ENCODE measurements at places on chromosomes 6 and 20.

- no peak for DNase-seq
These were observed 4.4 kb downstream of the APMAP start for GRCh38 chr20:24987873-24988835.

DNA sequence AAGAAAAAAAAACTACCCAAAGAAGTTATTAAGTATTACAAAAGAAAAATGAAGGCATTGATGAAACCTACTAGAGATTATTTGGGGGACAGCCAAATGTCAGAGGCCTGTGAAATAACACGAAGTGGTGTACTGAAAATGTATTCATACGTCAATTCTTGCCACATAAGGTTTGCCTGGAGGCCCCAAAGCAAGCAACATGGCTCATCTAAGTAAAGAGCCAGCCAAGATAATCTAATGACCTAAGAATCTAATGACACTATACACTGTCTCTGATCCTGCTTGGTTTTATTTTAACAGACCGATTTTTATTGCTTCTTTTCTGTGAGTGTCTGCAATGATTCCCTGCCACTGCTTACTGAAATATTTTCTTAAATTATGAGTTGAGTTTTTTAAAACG, 34.7 kb downstream of the FILIP1 start:
- DNase-seq: no peak

DNA sequence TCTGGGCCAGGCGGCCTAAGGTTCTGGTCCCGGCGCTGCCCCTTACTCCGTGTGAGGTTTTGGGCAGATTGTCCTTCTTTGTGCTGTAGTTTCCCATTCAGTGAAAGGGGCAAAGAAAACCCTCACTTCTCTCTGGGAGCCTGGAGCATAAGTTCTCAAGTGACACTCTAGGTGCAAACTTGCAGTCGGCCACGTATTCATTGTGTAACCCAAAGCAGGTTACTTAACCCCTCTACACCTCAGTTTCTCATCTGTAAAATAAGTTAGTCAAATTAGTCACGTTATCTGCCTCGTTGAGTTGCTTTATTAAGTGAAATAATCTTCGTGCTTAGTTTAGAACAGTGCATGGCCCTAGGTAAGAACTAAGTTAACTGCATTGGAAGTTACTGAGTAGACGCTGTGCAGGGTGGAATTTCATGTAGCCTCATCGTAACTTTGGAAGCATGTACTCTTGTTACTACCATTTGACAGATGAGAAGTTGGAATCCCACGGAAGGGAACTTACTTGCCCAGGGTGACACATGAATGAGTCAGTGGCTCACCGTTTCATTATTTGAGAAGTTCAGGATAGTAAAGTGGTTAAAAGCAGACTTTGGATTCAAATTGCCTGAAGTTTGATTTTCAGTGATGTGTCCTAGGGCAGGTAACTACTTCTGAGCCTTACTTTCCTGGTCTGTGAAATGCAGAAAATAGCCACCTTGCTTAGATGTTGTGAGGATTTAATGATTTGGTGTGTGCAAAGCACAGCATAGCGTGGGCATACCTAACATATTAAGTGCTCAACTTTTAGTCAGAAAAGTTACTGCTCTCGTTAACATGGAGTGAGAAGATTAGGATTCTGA, 556 bp upstream of the MROH8 start:
- DNase-seq: peak; percentile 22

GRCh38 chr6:32703347-32703746, 36.9 kb upstream of the HLA-DQB1 start:
- no peak for DNase-seq

- DNase-seq: no peak
These were observed 49.6 kb upstream of the PTPRK start for GRCh38 chr6:128569732-128570679.

- peak; percentile 52 for DNase-seq
These were observed 8.9 kb upstream of the AHI1 start for GRCh38 chr6:135506270-135506997.

- DNase-seq: no peak
These were observed 10.2 kb downstream of the MYO6 start for GRCh38 chr6:75759207-75759606.

GRCh38 chr6:18022398-18023231, 35.2 kb upstream of the KIF13A start:
- peak; percentile 62 for DNase-seq

- DNase-seq: peak; percentile 87
These were observed 91.3 kb downstream of the FRK start for GRCh38 chr6:115969207-115969929.

DNA sequence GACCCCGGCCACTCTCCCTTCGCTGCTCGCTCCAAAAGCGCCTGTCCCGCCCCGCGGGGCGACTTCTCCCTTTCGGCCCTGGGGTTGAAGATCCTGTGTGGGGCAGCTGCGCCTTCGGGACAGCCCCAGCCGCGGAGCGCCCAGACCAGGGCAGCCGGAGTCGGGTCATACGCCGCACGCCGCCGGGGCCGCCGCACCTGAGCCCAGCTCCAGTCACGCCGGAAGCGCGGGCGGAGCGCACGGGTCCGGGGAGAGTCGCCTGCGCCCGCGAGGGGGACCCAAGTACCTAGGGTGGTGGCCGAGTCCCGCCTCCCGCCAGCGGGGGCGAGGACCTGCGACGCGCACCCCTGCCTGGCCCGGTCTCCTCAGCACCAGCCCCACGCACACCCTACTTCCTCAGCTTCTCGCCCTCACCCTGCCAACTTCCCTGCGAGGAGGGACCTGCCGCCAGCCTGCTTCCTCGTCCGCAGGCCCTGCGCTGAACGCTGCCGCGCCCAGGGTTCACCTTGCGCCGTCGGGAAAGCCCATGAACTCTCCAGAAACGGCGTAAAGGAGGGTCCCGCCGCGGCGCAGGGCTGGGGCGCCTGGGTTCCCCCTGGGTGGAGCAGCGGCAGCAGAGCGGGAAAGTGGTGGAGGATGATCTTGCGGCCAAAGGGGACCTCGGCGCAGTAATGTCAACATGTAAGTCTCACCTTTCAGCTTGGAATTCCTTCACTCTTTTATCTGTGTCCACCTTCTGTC, at the start of gene ADGRG6:
TSS of gene ADGRG6 (plus strand) at position 357 of the 741 bp plus-strand sequence. CDS start at position 680, 323 bp downstream.
- no peak for DNase-seq

- DNase-seq: no peak
These were observed 23.3 kb downstream of the C20orf173 start for GRCh38 chr20:35506179-35506578.

- no peak for DNase-seq
These were observed 56.5 kb downstream of the CD40 start for GRCh38 chr20:46174469-46175126.

GRCh38 chr6:4687989-4688947, 87.9 kb upstream of the CDYL start:
- DNase-seq: no peak

- no peak for DNase-seq
These were observed 13.1 kb downstream of the NOX3 start for GRCh38 chr6:155442562-155442961.

DNA sequence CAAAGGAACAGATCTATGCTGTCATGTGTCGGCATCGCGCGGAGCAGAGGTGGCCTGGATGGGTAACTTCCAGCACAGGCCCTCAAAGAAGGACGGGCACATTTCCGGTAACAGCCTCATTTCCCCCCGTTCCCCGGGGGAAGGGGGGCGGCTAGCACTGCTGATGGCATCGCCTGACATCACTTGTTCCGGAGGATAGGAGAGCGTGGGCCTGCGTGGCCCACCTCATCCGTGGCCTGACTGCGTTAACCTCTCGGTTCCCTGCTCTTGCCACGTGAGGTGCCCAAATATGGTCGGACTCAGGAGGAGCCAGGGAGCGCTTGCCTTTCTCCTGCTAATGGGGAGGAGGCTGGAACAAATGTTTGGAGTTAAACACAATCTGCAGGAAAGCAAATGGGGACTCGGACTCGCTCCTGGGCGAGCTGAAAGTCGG, at the start of gene AKAP12:
TSS of gene AKAP12 (plus strand) at position 365 of the 433 bp plus-strand sequence. CDS start 596 bp downstream, outside the sequence.
- DNase-seq: no peak

DNA sequence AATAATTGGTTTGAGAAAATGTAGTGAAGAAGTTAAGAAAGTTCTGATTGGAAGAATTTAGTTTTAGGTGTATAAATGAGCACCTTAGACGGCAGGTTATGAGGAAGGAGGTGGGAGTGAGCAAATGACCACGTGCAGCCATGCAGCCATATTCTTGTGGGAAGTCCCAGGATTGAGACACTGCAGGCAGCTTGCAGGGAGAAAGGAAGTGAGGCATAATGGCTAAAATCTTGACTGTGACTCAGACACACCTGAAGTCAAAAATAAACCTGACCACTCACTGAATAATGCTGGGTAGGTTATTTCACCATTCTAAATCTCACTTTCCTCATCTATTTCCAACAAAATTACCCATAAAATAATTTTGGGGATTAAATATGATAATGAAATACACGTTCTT, 16.6 kb downstream of the DSE start:
- DNase-seq: no peak

DNA sequence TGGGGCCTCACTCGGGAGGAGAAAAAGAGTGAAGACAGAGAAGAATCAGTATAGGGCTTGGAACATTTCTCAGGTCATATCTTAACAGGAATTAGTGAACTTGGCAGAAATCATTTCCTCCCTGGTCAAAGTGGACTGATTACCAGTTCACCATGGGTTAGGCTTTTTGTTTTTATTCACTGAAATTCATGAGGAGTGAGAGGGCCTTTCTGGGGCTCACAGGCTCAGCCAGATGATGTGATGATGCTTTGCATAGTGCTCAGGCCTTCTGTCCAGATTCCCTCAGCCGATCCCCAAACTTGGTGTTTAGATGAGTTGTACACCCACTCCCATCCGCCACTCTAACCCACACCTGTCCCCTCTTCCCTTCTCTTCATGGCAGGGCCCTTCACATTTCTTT, 32.5 kb downstream of the SRSF3 start:
- DNase-seq: no peak

DNA sequence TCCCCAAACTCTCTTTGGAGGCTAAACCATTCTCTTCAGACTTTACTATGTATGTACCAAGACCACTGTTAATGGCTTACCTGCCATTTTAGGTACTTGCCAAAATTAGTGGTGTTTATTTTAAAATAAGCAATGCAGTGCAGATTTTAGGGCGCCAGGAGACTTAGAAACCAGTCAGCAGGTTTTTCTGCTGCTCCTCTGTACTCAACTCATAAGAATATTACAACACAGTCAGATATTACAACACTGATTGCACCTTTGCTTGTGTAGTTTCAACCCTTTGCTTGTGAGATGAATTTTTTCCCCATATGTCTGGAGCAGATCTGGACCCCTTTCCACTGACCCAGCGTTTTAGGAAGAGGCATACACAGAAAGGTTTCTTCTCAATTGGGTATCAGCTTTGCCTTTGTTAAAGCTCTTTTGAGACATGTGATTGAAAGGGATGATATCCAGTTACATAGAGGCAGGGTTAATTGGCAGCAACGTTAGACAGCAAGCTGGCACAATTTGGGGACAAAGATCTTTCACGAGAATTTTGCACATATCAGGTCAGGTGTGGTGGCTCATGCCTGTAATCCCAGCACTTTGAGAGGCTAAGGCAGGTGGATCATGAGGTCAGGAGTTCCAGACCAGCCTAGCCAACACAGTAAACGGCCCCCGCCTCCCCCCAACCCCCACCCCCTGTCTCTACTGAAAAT, 6.2 kb downstream of the TTPAL start:
- no peak for DNase-seq

DNA sequence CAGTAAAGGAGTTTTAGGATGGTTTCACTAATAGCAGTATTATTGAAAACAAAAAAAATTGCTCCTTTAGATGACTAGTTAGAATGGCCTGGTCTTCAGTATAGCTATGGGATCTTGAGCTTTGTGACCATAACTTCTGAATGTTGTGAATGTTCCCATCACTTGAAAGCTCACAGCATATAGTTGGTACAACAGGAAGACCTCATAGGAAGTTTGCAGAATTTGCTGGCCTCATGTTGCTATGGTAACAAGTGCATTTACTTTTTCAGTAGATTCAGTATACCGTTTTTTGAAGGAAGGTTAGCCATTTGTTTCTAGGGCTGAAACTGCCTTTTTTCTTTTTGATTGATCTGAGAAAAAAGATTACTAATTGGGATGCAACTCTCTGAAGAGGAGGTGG, 8.3 kb downstream of the PHF3 start:
- DNase-seq: no peak

- DNase-seq: no peak
These were observed 76.8 kb downstream of the SAMD5 start for GRCh38 chr6:147585256-147585655.

DNA sequence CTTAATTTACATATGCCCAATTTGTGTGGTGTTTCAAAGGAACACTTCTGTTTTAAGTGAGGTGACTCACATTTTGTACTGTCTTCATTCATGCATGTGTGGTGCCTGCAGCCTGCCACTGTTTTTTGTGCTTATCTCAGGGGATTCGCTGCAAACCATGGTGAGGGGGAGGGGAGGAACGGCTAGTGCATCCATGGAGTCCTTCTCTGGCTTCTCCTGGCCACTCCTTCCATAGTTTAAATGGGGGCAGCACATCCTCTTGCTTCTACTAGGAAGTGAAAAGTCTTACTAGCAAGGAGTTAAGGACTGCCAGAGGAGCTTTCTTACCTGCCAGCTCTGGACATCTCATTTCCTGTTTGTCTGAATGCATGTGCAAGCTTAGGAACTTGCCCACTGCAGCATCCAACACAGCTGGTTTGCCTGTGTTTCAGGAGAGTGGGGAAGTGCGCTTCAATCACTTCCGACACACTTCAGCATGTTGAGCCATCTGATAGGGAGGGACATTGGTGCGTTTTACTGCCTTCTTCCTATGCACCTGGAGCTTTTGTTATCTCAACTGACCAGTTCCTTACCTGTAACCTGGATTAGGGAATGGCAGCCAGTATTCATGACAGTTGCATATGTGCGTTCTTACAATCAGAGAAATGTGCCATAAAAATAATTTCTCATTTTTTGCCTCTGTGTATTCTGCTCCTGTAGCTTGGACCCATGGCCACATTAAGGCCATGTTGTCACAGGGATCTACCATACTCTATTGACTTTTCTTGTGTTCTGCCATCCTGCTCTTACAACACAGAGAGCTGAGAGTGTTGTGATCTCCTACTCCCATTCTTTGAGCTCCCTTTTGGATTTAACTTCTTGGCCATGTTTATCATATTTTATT, 211.3 kb downstream of the ARID1B start:
- DNase-seq: no peak

DNA sequence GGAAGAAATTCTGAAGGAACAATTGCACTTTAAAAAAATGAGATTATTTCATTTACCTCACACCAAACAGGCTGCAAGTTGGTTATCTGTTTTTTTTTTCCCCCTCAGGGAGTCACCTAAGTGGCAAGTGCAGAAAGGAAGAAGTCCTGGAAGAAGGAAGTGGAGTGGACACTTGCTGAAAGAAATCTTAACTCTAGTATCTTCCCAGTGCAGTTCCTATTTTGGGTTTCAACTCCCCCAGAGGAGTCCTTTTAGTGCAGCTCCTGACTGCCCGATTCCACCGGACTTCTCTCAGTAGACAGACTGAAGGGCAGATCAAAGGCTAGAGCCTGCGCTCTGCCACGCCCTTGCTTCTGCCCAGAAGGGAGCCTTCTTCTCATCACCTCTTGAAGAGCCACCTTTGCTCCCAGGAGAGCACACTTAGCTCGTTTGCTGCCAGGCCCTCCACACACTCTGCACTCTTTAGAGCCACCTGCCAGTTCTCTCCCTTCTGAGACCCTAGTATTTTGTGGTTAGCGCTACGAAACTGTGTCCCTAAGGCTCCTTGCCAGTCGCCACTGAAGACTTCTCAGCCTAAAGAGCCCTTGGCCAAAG, 4.9 kb downstream of the MTCL3 start:
- peak; percentile 19 for DNase-seq

- no peak for DNase-seq
These were observed 40.8 kb downstream of the KCNK17 start for GRCh38 chr6:39273406-39273821.
